Activated CD4-positive, alpha-beta T cell treated with anti-CD3 and anti-CD28 coated beads, Interleukin-10, Interleukin-2, amounts not matched to agents 100 ng/mL and 50 ng/mL, durations not matched to agents 16 hours and 8 hours (primary cell): ENCODE measurements at places on chromosomes 1 and 21.

GRCh38 chr1:247212012-247212411 is 40.2 kb upstream of the ZNF124 start:
- DNase-seq = peak; percentile 4

- no peak for DNase-seq
Observed at GRCh38 chr1:41789661-41790330, 128.9 kb downstream of the HIVEP3 start.

- no peak for DNase-seq
Observed at GRCh38 chr21:19031953-19032352, 628.4 kb upstream of the TMPRSS15 start.

DNA sequence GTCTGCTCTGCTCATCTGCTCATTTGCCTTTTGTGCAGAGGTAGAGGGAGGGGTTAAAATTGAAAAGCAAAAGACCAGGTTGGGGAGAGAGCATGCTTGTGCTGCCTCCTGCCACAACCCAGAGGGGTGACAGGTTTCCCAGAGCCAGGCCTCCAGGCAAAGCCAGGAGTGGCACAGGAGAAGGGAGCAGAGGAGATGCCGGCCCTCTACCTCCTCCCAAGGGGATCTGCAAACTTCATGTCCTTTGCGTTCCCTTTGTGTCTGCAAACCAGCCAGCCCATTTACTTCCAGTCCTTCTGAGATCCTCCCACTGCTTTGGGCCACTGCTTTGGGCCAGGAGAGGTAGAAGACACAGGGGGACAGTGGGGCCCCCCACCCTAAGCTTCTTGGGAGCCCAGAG is 67.8 kb downstream of the EPHB2 start:
- no peak for DNase-seq

DNA sequence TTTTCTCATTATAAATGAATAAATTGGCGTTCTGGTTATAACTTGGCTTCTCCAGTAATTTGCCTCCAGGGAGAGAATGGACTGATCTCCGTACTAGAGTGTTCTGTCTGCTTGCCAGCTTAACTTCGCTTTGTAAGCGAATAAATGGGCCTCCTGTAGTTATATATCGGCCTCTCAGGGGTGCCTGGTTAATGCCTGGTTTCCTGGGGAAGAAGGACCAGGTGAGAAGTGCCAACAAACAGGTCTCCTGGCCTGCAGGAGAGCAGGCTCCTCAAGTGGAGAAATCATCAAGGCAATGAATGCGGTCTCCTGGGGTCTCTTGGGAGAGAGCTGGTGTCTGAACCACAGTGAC is 107.4 kb upstream of the SERBP1 start:
- DNase-seq = no peak

DNA sequence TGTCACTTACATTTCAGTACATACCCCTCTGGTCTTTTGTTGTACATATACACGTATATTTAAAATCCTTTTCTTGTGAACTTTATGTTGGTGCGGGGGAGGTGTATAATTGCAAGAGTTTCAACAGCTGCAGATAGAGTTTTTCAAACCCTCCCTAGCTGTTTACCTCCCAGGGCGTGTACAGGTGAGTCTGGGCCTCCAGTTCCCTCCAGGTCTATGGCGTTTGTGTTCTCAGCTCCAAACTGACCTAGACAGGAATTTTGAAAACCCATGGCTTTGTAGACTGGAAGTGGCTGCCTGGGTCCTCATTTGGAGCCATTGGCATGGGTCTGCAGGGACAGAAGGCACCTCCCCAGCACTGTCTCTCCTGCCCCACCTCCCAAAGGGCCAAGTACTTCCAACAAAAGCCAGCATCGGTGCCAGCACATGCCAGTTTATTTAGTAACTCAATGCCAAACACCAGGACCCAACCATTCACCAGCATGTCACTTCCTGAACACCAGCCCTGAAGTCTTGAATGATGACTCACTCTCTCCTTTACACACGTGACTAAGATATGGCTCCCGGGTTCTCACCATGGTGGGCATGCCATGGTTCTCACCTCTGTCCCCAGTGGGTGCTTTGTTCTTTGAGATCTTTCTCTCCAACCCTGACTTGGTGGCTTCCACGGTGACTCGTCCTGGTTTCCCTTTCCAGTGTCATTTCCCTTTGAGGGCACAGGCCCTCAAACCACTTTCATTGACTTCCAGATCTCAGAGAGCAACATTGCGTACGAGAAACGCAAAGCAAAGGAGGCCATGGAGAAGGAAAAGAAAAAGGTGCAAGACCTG is 57.3 kb upstream of the EFHD2 start:
- peak; percentile 79 for DNase-seq

DNA sequence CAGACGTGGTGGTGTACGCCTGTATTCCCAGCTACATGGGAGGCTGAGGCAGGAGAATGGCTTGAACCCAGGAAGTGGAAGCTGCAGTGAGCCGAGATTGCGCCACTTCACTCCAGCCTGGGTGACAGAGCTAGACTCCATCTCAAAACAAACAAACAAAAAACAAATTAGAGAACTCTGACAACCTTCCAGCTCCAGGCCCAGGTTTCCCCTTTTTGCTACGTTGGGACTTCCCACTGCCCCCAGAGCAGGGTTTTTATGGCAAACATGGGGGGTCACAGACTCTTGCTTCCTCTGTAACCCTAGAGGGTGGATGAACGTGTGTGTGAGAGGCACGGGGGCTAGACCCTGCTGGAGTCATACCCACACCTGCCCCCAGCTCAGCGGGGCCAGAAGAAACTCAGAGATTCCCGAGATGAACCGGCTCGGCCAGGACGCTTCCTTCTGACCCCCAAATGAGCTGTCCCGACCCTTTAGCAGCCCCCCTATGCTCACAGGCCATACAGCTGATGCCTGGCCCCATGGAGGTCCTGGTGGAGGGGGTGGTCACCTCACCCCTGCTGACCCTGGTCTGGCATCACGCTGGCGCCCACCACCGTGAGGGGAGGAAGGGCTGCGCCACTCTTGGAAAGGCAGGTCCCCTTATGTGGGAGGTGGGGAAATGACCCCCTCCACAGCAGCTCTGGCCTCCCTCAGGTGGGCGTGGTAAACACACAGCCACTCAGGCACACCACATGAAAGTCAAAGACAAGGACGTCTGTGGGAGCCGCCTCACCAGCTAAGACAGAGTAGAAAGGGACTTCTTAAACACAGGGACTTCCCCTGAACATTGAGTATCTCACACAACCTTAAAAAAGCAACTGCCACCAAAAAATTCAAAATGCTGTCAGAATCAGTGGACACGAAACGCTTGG is 7.1 kb downstream of the GPR157 start:
- peak; percentile 33 for DNase-seq

DNA sequence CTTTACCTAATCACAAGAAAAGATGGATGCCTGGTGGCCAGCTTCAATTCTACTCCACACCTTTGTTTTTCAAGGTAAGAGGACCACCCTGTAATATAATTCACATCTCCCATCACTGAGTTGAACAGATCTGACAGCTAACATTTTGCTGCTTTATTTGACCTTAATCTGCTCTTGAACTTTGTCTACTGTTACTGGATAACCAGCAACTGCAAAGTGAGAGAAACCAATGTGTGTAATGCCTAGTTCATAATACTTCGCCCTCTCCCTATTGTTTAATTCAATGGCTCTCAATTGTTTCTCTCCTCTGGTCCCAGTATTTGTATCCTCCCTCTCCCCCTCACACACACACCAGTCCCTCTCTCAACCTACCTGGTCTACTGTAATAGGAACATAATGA is 214.4 kb downstream of the DAB1 start:
- DNase-seq = no peak

- peak; percentile 80 for DNase-seq
Observed at GRCh38 chr1:181038399-181038873, 4.7 kb downstream of the MR1 start.

- DNase-seq = no peak
Observed at GRCh38 chr21:38796424-38796823, 9.3 kb upstream of the ETS2 start.

DNA sequence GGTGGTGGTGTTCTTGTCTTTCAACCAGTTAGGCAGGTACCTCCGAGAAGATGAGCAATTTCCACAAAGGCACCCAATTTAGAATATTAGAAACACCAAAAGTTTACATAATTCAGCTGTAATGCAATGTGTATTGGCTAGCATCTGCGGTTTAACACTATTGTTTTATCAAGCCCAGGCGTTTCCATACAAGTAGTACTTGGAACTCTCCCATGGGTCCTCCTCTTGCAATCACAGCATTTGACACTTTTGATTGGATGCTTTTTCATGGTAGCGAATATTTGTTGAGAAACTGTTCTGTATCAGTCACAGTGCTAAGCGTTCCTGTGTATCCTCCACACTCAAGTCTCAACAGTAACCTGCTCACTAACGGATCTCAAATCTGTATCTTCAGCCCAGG is 20.1 kb upstream of the MAP1LC3C start:
- no peak for DNase-seq

DNA sequence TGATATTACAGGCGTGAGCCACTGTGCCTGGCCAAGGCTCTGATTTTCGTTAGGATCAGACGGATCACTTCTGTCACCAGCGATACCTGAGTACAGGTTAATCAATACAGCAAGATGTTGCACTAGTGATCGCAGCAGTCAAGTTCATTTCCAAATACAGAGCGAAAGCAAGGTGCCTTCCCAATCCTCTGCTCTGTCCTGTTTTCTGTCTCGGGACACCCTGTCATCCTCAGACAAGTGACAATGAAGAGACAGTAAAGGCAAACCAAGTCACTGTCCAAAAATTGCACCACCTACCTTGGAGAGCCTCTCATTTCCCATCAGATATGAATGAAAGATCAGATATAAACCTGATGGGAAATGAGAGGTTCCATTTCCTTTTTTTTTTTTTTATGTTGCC is 5.6 kb upstream of the CLDN14 start:
- DNase-seq = no peak

- no peak for DNase-seq
Observed at GRCh38 chr21:42122808-42123207, 51.7 kb downstream of the UMODL1 start.

GRCh38 chr1:203871114-203871880 is 9.9 kb downstream of the SNRPE start:
- peak; percentile 44 for DNase-seq

GRCh38 chr1:219302697-219303096 is 129.0 kb downstream of the LYPLAL1 start:
- no peak for DNase-seq

DNA sequence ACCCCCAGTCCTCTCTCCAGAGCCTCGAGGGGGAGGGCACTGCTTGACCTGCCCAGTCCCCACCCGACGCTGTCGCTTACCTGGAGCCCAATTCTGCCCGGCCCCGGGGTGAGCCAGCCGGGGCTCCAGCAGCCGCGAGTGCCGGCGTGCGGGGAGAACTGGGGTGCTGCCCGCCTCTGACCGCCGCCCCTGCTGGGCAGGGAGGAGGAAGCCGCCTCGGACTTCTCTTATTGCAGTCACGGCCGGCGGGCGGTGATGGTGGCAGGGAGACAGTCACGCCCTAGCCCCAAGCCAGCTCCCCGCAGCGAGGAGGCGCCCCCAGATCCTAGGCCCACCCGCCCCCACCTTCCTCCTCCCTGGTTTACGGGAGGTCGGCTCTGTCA is at the start of gene FGR:
TSS of gene FGR (minus strand) at position 201 of the 383 bp plus-strand sequence. CDS start 11,269 bp downstream, outside the sequence.
- no peak for DNase-seq

GRCh38 chr1:147723691-147724323 is 36.6 kb downstream of the GJA5 start:
- DNase-seq = peak; percentile 9

DNA sequence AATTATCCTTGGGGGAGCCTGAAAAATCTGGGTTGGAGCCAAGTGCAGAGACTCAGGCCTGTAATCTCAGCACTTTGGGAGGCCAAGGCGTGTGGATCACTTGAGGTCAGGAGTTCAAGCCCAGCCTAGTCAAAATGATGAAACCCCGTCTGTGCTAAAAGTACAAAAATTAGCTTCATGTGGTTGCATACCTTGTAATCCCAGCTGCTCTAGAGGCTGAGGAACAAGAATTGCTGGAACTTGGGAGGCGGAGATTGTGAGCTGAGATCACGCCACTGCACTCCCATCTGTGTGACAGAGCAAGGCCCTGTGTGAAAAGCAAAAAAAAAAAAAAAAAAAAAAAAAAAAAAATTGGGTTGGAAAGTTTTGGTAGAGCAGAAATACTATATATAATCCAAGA is 1563.6 kb upstream of the PRMT6 start:
- DNase-seq = no peak

- peak; percentile 28 for DNase-seq
Observed at GRCh38 chr1:116759636-116760035, 5.4 kb downstream of the CD2 start.

DNA sequence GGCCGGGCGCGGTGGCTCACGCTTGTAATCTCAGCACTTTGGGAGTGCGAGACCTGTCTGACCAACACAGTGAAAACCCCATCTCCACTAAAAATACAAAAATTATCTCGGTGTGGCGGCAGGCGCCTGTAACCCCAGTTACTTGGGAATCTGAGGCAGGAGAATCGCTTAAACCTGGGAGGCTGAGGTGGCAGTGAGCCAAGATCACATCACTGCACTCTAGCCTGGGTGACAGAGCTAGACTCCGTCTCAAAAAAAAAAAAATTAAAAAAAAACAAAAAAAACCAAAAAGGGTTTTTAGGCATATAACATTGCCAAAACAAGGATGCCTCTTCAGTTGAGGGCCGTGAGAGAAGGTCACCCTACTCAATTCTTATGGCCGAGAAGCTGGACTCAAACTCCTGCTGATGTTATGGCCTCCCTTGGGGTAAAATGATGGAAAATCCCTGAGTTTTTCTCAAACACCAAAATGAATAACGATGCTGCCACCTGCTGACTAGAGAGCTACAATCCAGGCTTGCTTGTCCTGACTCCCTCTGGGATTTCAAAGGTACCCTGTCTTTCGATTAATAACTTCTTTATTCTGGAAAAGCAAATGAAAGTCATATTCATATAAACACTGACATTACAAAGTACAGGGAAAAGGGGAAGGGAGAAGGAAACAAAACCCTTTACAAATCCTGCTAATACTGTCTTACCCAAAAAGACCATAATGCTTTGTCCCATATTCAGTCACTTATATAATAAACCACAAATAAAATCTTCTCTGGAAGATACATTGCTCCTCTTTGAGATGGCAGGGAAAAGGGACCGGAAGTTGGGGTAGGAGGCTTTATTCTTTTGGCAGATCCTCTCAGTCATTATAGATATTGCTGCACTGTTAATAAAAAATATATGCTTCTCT is 10.7 kb downstream of the RAB42 start:
- DNase-seq = peak; percentile 32

DNA sequence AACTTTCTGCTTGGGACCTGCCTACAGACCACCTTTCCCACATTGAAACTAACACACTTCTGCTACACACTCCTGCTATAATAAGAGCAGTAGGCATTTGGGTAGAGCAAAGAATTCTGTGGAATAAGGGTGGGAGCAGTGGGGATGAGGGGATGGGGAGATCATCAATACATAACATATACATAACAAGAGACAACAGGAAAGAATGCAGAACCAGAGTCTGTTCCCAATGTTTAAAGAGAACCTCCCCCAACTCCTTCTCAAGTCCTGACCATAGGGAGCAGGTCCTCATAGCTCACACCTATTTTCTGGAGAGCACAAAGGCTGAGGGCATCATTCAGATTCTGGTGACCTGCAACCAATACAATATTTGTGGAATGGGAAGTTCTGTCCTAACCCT is 121.6 kb upstream of the BARHL2 start:
- no peak for DNase-seq

GRCh38 chr1:64133036-64133435 is 70.4 kb upstream of the UBE2U start:
- no peak for DNase-seq

- DNase-seq = no peak
Observed at GRCh38 chr1:229249854-229250644, 20.9 kb upstream of the RAB4A start.
